Cardiac fibroblast (primary cell): ENCODE measurements at places on chromosomes 13 and 19.

DNA sequence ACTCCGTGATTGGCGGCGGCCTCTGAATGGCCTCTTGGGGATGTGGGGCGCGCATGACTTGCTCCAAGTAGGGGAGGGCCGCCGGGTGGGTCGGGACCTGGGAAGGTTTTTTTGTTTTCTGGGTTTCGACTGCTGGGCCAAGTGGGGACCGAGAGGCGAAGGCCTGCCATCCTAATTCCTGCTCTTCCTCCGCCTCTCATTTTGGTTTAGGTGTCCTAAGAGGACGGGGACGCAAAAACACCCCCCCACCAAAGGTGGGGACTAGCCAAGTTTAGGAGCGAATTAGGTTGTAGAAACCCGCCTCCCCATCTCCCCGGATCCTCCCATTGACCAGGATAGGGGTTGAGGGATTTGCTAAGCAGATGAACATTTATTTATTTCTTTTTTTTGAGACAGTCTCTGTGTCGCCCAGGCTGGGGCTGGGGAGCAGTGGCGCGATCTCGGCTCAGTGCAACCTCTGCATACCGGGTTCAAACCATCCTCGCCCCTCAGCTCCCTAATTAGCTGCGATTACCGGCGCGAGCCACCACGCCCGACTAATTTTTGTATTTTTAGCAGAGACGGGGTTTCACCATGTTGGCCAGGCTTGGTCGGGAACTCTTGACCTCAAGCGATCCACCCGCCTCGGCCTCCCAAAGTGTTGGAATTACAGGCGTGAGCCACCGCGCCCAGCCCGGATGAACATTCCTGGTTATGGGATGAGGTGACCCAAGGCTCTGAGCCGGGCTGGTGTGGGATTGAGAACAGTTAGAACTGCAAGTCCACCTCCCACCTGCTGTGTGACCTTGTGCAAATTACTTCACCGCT lies 838 bp downstream of the PPP2R1A start:
- DNase-seq: peak; percentile 55

- no peak for DNase-seq
Observed at GRCh38 chr19:2680808-2681207, 21.7 kb downstream of the GNG7 start.

- no peak for DNase-seq
Observed at GRCh38 chr13:74796157-74796556, 662.0 kb upstream of the KLF12 start.

- DNase-seq: peak; percentile 0
Observed at GRCh38 chr13:88031980-88032559, 360.9 kb downstream of the SLITRK5 start.

DNA sequence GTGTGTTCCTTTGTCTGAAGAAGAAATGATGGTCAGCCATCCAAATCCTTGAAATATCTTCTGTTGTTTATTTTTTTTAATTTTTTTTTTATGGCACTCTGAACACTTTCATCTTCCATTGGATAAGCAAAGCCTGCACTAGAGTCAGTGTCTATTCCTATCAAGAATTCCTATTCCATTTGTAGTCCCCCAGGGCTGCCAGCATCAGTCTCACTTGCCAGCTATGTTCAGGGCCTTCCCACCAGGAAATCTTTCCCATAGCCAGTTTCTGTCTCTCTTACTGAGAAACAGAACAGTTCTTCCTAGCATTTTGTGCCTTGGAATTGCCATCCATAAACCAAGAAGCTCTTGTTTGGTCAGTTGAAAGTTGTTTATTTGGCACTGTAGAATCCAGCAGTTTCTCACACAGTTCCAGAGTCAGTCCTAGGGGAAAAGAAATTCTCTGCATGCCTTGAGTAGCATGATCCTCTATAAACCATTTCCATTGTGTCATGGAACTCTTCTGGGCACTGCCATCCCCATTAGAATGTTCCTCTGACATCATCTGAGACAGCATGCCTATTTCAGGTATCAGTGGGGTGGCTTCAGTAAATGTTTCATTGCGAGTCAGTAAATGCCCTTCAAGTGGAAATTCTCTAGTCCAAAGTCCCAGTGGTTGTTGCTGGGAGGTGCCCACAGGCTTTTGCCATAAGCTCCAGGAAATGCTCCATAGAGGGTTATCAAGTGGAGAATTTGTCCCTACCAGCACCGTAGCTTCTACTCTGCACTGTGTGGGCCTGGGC lies 18.7 kb upstream of the SPRYD7 start:
- no peak for DNase-seq
